Fibroblast of skin of right biceps (primary cell): ENCODE measurements at places on chromosomes 3 and 15.

- no peak for DNase-seq
Measured at GRCh38 chr15:74376226-74376625, 8.8 kb upstream of the CYP11A1 start.

DNA sequence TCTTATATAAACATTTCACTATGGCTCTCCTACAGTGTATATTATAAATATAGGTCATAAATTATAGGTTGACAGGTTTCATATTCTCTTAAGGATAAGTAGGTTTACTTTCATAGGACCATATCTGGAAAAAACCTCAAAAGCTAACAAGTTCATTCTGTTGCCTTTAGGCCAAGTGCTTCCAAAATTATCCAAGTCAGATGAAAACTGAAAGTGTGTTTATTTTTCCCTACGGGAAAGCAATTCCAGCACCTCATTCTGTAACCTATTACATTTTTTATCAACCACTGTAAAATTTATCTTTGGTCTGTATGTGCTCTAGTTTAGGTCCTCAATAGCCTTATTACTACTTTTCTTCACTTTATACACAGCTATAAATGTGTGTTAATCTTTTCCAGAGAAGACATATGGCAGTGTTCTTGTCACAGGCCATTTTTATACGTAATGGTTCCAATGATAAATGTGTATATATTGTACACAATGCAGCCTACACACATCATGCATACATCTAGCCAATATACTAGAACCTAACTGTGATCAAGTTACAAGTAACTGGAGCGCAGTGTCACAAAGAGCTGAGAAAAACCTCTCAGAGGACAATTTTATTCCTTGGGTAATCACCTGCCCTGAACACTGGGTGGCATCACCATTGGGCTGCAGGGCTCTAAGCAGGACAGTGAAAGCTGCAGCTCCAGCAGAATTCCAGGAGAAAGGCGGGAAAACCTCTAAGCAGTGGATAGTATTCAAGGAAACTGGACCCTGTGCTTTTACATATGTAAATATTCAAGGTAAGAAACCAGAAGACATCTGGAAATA is 251.3 kb downstream of the CTNNB1 start:
- no peak for DNase-seq

GRCh38 chr3:23916886-23917678 is at the start of the genes NKIRAS1 and RPL15:
Gene NKIRAS1, minus strand, starts transcription at chr3:23916990. Its CDS starts 6,086 bp downstream, at chr3:23910904.
Gene RPL15, plus strand, starts transcription at chr3:23917132. Its CDS starts 728 bp downstream, at chr3:23917860.
- peak; percentile 98 for DNase-seq

DNA sequence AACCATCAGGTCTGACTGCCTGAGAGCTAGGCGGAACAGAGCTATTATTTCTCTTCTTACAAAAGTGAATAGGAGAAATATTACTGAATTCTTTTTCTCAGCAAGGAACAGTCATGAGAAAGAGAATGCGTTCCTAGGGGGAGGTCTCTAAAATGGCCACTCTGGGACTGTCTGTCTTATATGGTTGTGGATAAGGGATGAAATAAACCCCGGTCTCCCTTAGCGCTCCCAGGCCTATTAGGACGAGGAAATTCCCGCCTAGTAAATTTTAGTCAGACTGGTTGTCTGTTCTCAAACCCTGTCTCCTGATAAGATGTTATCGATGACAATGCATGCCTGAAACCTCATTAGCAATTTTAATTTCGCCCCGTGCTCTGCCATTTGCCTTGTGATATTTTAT is 20.1 kb upstream of the WDR5B start:
- DNase-seq, result no peak

GRCh38 chr3:194811118-194811517 is 125.4 kb downstream of the FAM43A start:
- no peak for DNase-seq

DNA sequence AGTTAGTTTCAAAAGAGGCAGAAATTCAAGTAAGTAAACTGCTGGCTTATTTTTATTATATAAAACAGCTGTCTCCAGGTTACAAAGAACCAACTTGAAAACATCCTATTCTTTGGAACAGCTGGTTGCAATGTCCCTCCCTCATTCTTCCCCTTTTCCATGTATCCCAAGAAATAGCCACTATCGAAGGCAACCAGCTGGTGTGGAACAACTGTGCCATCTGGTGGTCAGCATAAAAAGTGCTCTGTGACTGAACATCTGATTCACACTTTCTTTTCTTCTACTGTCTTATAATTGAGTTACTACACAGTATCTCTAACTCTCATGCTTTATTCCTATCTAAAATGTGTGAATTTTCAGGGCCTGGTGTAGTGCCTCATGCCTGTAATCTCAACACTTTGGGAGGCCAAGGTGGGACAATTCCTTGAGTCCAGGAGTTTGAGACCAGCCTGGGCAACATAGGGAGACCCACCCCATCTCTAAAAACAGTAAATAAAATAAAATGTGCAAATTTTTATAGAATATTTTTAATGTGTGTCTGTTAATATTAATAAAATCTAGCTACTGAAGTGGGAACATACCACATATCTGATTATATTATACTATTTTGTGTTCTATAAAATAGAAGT is 9.6 kb downstream of the OSBPL11 start:
- DNase-seq, result peak; percentile 70

DNA sequence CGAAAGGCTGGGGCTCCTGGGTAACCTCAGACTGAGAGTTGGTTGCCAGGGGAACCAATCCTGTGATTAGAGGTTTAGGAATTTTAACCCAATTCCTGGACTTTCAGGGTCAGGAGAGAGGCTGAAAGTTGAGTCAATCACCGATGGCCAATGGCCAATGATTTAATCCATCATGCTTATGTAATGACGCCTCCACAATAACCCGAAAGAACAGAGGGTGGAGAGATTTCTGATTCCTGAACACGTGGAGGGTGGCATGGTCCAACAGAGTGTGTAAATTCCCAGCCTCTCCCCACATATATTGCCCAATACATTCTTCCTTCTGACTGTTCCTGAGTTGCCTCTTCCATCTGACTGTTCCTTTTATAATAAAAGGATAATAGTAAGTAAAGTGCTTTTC is 137.2 kb upstream of the CBLB start:
- DNase-seq, result peak; percentile 80

DNA sequence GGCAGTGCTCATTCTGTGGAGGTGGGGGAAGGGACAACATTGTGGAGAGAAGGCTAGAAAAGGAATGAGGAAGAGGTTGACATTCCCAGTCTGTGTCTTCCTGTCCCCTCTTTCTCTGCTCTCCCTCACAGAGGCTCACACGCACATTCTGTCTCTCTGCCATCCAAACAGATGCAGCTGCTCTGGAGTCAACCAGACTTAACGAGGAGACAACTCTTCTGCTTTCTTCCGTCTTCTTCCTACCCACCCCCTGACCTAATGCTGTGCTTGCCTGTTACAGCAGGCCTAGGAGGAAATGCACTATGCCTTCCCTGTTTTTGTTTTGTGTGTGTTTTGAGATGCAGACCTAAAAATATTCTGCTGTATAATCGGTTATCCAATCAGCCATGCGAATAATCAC is 121.9 kb downstream of the CACNA1D start:
- no peak for DNase-seq

DNA sequence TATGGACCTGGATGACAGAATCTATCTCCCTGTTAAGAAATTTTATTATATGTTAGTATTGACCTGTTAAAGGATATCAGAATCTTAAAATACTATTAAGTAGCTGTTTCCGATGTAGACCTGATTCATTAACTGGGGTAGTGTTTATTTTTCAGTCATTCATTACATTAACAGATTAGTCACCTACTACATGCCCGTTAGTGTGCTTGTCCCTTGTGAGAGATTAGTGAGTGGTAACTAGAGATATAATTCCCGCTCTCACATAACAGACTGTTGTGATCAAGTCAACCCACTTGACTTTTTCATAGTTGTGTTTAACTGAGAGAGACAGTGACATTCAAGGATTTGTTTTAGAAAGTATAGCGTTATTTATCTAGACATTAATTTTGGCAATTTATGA is 166.8 kb downstream of the TCF12 start:
- no peak for DNase-seq

DNA sequence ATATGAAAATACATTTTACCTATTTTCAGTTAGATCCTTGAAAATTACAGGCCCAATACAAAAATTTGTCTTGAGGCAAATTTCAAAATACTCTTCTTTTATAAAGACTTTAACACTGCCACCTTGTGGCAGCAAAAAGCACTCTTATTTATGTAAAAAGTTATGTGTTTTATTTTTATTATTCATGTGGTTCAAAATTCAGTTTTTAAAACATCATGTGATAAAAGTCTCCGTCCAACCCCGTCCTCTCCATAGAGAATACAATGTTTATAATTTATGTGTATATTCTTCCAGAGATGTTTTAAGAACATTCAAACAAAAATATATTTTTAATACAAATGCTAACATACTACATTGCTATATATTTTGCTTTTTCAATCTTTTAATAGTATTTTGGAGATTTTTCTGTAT is 36.9 kb upstream of the TRIM59 start:
- DNase-seq, result peak; percentile 63

DNA sequence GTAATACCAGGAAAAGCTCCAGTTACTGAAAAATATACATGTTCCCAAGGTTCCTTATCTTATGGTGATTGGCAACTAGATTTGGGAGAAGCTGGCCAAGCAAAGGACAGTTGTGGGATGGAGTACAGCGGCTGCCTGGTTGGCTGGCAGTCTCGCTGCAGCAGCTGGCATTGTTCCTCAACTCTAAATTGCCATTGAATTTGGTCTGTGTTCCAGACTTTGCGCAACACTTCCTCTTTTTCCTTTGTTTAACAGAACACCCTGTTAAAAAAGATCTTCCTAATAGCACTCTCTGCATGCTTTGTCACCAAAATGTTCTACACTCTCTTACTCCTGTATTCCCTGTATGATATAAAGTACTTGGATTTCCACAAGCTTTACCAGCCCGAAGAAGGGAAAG is 420.6 kb upstream of the RBMS3 start:
- no peak for DNase-seq
